HFFc6 (cell line): ENCODE measurements at places on chromosomes 11 and 22.

DNA sequence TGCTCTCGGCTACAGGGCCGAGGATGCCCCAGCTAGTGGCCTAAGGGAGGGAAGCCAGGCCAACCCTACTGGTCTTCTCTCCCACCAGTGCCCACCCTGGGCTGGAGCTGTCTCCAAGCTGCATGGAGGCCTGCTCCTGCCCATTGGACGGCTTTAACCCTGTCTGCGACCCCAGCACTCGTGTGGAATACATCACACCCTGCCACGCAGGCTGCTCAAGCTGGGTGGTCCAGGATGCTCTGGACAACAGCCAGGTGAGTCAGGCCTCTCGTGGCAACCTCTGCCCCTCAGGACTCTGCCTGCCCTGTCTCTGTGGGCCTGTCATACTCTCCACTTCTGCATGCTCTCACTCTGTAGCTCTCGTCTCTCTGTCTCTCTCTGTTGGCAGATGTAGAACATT, 44.1 kb upstream of the TPBGL start:
- DNase-seq: no peak

DNA sequence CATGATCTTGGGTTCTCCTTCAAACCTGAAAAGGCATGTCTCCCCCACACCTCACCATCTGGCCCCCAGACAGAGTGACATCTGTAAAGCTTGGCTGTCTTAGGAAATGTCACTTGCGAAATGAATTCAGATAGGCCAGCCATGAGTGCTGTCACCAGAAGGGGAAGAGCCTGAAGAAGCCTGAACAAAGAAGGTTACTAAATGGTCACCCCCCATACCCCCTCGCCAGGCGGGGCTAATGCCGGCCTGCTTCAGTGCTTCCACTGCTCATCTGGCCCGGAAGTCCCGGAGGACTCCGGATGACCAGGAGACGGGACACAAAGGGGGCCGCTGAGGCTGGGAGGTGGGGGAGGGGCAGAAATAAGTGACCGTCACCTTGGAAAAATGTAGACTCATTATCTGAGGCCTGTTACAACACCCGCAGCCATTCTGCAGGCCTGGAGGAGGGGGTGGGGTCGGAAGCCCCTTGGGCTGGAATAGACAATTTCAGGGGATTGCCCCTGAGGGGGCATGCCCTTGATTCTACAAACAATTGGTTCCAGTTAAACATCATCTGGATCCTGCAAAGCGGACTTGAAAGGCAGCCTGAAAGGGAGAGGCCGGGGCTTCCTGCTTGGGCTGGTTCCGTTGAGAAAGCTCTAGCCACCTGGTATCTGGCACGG, 43.2 kb downstream of the NAT10 start:
- no peak for DNase-seq

- no peak for DNase-seq
These were observed 521.3 kb upstream of the LRRC4C start for GRCh38 chr11:41980741-41981140.

DNA sequence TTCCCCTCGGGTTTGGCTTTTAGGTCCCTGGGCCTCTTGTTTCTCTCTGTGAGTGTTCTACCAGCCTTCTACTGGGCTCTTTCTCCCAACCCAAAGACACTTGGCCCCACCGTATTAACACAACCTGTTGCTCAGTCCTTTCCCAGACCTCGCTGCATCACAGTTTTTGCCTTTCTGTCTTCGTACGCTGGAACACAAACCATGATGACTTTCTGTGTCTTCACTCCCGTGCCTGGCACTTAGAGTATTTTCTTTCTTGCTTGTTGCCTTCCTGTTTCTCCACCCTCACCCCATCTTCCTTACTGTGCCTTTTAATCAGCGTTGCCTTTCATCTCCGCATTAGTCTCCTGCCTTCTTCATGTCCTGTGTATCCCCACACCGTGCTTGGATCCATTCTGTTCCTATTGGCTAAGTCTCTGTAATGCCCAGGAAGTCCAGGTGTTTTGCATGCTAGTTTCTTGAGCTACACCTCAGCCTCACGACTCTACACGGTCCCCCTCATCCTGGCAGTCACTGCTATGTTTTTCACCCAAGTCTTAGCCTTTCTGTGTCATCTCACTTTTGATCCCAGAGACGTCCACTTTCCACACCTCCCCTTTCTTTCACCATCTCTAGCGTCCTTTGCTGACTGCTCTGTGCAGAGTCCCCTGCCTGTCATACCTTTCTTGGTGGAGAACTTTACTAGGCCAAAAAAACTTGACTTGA, 1.6 kb downstream of the MARK2 start:
- no peak for DNase-seq

- DNase-seq: peak; percentile 66
These were observed 21.8 kb upstream of the RRM1 start for GRCh38 chr11:4072668-4073285.

- DNase-seq: no peak
These were observed 1.2 kb downstream of the KRTAP5-8 start for GRCh38 chr11:71539017-71539416.

- DNase-seq: no peak
These were observed 72.5 kb upstream of the ZBED5 start for GRCh38 chr11:10930224-10930971.

DNA sequence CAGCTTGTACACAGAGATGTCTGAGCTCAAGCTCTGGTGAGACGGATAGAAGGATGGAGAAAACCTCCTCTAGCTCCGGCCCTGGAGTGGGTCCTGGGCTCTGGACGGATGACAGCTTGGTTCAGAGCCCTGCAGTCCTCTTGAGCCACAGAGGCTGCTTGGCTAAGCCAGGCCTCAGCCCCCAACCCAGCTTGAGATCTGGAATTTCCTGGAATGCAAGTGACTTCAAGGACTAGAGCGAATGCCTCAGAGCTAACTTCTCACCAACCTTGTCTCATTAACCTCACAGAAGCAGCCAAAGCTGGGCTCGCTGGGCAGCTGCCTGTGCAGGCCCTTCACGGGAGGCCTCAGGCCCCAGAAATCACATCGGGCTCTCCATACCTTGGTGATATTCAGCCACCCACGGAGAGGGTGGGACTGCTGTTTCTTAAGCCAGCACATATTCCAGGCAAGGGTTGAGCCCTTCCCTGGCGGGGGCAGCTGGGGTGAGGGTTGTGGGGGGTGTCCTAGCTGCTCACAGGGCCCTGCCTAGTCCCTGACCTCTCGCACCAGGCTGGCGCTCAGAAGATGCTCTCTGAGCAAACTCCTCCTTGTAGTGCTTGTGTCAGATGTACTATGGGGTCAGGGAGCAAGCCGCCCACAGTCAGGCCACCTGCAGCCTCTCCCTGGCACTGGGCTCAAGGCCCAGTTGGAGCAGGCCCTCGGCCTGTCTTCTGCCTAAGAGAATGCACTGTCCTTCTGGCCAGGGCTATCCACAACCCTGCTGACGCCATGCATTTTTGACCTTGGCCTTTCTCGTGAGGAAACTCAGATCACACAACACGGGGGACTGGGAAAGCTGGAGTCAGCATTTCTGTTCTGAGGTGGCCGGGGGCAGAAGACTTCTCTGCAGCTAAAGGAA, 73.6 kb upstream of the TTLL12 start:
- no peak for DNase-seq

DNA sequence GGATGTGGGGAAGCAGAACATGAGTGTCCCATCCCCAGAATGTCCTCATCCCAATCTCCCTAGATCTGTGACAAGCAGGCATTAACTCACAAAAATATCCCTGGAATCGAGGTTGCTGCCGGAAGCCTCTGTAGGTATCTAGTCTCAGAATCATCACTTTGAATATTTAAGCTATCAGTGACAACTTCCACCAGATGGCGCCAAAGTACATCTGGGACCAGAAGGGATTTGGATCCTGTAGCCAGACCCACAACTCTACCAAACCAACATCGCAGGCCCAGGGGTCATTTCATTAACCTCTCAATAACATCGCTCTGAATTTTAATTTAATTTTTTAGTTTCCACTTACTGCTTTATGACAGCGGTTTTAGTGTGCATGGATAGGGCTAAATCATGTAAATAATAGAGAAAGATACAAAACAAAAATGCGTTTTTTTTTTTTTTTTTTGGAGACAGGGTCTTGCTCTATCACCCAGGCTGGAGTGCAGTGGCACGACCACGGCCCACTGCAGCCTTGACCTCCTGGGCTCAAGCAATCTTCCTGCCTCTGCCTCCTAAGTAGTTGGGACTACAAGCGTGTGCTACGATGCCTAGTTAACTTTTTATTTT, 1.1 kb upstream of the EXT2 start:
- peak; percentile 76 for DNase-seq

- no peak for DNase-seq
These were observed 38.7 kb downstream of the CD82 start for GRCh38 chr11:44604171-44604581.

- DNase-seq: peak; percentile 33
These were observed 232.2 kb downstream of the DDX10 start for GRCh38 chr11:108897071-108897481.
